CD4-positive, alpha-beta T cell treated with Interleukin-4 for 1 hour (primary cell): ENCODE measurements at places on chromosomes 5 and 9.

GRCh38 chr5:142600092-142600491 is 85.8 kb downstream of the FGF1 start:
- no peak for DNase-seq

DNA sequence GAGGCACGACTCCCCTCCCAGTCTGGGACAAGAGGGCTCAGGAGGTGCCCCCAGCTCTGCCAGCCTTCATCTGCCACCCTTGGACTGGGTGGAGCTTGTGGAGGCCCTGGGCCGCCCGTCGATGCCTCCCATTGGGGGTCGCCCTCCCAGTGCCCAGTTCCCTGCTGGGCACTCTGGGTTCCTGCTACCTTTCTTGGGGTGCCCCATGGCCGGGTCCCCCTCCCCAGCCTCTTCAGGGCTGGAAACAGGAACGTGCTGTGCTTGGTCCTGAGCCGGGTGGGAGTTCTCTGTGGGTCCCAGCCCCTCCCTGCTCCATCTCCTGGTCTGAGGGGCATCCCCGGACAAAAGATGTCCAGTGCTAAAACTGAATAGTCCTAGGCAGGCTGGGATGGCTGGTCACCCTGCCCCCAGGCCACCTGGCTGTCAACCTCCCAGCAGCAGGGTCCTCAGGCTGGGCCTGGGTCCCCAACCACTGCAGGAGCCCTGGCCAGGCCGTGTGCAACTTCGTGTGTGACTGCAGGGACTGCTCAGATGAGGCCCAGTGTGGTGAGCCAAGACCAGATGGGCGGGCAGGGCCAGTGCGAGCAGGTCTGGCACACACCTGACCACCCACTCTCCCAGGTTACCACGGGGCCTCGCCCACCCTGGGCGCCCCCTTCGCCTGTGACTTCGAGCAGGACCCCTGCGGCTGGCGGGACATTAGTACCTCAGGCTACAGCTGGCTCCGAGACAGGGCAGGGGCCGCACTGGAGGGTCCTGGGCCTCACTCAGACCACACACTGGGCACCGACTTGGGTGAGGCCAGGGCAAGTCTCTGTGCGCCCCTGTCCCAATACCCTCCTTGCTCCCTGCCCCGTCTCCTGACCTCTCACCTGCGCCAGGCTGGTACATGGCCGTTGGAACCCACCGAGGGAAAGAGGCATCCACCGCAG is 784 bp downstream of the MAMDC4 start:
- no peak for DNase-seq

DNA sequence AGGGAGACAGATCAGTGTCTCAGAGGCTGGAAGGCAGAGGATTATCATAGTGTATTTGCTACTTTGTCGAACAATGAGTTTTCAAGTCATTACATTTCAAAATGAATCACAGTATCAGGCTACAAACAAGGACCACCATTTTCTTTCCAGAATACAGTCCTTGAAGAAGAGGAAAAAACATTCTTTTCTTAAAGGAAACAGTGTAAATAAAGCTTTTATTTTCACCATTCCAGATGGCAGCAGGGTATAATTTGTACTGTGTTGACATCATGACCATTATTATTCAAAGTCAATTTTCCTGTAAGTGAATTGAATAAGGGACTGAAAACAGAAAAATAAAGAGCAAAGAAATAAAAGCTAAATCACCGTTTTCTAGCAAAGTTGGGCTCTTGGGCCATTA is 737.3 kb upstream of the DMAC1 start:
- DNase-seq = no peak

DNA sequence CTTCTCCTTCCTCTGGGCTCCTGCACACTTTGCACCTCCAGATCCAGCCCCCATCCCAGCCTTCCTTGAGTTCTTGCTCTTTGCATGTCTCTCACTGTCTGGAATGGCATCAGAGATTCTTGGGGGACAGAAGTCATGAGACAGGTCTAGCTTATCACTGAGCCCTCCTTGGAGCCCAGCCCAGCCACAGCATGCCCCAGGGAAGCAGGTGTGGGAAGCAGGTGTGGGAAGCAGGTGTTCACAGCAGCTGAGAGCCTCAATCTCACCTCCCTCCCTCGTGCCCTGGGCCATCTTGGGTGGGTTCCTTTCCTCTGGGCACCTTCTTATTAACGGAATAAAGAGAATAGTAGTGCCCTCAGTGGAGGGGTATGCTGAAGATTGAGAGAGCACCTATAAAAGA is 27.2 kb downstream of the SLC6A7 start:
- no peak for DNase-seq

DNA sequence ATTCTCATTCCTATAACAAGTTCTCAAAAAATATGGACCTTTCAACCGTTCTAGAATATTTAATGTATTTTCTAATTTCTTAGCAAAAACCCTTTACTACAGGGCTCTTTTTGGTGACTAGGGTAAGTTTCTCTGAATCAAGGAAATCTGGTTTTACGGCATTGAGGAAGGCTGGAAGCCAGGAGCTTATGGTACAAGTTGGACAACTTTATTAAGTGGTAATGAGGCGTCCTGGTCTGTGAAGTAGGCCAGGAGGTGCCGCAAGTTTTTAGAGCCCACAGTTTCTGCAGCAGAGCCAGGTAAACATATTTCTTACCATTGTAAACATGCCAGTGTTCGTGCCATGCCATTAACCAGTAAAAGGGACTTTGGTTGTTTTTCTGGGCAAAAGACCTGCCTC is 14.6 kb upstream of the C1QTNF3 start:
- DNase-seq = no peak

GRCh38 chr9:37635808-37636207 is 14.9 kb upstream of the FRMPD1 start:
- no peak for DNase-seq

DNA sequence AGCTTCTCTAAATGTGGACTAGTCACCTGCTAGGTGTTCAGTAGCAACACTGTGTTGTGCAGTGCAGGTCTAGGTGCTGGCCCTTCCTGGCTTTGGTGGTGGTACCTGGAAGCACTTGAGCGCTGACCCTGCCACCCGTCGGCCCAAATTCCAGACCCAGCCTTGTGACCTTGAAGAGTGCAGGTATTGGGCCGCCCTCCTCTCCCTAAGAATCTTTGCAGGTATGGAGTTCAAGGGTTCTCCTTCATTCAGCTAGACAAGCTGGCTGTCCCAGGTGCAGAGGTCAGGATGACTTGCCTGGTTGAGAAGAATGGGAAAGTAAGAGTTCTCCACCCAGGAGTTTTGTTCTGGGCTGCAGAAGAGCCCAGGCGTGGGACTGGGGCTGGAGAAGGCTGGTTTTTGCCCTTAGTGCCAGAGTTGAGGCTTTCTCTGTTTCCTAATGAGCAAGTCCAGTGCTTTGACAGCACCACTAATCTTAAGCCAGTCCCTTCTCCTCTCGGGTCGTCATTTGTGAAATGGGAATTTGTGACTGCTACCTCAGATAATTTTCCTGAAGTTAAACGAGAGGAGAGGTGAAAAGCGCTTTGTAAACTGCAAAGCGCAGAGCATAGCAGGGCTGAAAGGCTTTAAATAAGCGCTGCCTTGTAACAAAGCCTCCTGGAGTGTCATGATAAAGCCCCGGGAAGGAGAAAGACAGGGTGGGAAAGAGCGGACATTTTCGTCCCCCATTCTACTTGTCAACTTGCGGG is 4.0 kb downstream of the FOXE1 start:
- no peak for DNase-seq

DNA sequence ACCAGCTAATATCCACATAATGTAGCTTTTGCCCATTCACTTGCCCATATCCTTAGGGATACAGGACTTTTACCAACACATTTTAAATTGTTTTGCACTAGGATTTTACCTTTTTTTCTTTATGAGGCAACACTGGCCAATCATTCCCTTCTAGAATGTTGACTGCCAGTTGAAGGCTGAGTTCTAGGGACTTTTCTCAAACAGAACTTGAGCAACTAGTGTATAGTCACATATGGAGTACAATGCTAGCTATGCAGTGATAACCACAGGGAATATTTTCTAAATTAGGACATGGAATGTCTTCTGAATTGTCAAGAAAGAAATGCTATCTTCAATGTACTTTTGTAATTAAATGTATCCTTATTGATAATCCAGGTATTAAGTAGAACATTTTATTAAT is 133.6 kb downstream of the OXCT1 start:
- no peak for DNase-seq

GRCh38 chr5:104659497-104659896 is 1096.9 kb upstream of the NUDT12 start:
- DNase-seq = no peak

DNA sequence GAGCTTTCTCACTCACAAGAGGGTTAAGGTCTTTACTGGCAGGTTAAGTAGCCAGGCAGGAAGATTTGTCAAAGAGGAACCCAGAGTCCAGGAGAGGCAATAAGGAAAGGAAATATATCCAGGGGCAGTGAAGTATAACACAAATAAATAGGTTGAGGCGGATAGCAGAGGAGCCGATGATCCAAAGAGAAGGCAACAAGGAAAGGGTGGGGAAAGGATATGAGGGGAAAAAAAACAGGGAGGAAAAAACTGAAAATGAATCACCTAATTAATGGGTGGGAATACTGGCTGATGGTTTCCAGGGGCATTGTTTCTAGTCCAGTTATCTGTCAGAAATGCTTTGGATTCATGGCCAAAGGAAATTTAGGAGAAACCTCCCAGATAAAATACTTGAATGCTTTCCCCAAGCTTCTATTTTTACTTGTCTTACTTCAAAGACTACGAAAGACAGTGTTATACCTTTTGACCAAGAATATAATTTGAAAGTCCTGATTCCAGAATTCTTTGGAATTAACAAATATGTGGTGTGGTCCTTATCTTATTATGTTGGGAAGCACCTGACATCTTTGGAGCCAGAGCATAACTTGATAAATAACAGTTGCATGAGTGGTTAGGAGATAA is 146.5 kb downstream of the AOPEP start:
- DNase-seq = no peak

DNA sequence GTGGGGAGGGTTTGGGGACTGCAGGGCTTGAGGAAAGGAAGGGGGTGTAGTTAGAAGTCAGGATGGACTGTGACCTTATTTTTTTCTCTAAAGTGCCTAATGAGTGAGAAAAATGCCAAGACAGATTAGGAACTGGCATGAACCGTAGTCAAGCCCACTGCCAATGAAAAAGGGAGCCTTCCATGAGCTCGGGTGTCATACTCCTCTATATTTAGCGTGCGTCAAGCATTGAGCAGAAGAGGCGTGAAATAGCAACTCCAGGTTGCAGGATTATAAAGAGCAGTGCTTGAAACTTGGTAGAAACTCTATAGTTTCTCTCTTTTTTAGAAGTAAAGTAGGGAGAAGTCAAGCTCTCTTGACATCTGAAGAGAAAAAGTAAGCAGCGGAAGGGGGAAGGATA is 1.8 kb downstream of the SGCD start:
- no peak for DNase-seq

GRCh38 chr9:130786526-130786925 is 48.5 kb upstream of the ABL1 start:
- DNase-seq = no peak

DNA sequence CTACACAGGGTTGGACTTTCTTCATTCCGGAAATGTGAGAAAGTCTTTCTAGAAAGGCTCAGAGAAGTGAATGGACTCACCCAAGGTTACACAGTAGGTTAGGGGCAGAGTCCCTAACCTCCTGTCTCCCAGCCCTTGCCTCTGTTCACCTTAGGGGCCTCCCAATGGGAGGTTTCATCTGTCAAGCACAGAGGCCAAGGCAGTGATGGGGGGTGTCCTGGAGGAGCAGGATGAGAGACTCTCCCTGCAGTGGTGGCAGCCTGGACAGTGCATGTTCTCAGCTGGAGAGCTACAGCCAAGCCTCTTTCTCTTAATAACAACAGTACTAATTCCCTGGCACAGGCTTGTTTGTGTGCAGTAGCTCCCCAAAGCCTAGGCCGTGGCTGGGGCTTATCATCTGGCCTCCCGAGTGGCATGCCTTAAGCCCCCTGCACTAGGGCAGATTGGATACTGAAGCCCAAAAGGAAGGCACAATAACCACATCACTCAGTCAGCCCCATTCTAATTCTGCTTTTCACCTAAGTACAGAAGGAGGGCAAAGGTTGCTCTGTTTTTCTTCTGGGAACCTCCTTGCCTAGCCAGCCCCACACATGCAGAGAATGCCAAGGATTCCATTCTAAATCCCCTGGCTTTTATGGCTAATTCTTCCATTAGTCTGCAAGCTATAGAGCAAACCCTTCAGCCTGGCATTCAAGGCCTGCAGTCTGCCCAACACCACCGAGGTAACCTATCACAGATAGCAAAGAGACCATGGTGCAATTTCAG is 50.2 kb upstream of the XPA start:
- no peak for DNase-seq

DNA sequence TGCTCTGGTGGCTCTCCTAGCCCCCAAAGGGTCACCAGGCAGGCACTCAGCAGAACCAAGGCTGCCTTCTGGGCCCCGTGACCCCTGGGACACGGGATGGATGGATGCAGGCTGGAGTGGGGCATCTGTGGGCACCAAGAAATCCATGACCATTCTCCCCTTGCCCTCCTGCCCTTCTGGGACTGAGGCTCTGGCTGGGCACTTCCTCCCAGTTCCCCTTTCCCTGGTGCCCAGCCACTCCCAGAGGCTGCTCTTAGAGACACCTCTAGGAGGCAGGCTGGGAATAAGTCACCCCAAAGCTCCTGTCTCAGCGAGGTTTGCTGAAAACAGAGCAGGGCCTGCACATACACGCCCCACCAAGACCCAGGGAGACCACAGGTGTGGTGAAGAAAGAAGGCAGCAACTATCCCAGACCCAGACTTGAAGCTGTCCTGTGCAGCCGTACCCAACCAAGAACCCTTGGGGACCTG is 943 bp downstream of the STING1 start:
- no peak for DNase-seq

DNA sequence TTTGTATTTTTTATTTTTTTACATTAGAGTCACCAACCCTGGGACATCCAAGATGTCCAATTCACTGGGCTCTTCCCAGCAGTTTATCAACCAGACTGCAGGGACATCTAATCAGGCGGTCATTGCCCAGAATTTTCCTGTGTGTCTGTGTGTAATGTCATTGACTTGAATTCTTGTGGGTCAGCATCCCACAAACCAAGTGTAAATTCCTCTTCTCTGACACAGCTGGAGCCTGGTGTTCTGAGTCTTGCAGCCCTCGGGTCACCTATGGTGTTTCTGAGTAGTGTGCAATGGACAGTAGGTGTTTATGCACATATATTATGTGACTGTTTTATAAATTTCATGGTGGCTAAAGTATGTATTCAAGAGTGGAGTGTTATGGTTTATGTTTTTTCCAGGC is 815.7 kb downstream of the SEMA5A start:
- DNase-seq = no peak

DNA sequence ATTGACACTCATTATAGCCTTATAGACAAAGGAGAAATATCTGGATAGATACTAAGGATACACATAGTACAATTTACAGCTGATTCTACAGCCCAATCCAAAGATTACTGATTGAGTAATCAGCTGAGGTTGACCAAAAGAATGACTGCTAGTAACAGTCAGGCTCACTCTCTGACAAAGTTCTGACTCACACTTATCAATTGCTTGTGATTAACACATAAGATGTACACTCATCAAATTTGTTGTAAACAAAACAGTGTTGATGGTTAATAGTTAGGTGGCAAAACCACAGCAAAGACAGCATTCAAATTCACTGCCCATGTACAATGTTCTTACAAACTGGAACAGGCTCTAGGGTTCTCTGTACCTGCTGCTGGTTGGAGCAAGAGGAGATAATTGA is 422.7 kb downstream of the TLE1 start:
- no peak for DNase-seq
